T follicular helper cell (primary cell): ENCODE measurements at places on chromosomes 16 and 17.

DNA sequence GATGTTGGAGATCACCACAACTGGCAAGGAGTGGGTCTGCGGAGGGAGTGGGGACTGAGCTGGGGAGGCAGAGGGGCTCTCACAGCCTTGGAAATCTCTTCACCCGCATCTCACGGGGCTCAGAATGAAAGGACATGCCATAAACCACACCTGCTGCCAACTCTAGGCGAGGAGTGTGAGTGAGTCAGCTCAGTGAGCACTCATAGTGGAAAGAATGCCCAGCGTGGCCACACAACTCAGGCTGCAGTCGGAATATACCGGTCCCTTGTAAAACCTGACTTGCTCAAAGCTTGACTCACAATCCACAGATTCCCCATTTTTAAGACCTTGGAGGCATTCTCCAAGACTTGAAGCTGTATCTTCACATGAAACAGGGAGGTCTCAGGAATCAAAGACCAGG lies 36.7 kb downstream of the STAT5A start:
- DNase-seq = no peak

- DNase-seq = peak; percentile 47
Measured at GRCh38 chr17:80720610-80721577, 176.3 kb downstream of the RPTOR start.

GRCh38 chr17:80347948-80348351 lies 67.0 kb upstream of the ENDOV start:
- DNase-seq = no peak

DNA sequence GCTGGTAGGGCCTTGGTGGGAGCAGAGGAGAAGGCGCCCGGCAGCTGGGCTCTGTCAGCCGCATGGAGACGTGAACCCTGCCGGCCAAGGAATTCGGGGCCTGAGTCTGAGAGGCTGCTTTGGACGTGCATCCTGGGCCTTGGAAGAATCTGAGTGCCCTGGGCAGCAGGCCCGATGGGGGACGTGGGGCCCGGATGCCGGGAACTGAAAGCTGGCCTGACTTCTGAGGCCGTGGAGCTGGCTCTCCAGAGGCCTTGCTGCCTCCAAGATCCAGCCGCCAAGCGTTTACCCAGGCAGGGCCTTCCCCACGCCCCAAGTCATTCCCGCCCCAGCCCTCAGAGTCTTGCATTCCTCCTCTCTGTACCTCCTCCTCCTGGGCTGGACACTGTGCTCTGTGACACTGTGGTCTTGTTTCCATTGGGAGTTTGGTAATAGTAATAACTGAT lies 37.2 kb downstream of the NKD1 start:
- no peak for DNase-seq

DNA sequence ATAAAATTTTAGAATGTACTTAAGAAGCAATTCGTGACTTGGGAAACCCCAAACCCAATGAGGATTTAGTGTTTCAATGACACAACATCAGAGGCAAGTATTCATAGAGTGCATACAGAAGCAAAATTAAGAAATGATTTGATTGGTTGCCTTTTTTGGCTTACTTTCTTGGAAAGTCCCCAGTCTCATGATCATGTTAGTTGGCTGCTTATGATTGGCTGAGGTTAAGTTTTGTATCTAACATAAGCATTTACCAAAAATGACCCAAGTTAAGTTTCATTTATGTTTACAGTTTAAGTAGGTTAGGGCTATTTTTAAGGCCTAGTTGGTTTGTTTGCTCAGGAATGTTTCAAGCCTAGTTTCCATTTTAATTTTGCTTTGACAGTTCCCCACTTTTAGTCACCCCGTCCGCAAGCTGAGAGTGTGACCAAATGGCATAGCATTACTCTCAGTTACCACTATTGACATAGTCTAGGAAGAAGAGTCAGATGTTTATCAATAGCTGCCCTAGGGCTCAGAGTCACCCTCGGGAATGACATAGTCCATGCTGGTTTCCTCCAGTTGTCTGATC lies 36.2 kb downstream of the DGKE start:
- no peak for DNase-seq

GRCh38 chr17:76276069-76276431 lies 10.9 kb downstream of the UBALD2 start:
- no peak for DNase-seq

- DNase-seq = no peak
Measured at GRCh38 chr16:54067322-54068065, 219.1 kb downstream of the IRX3 start.

GRCh38 chr16:18938986-18939385 lies 12.8 kb upstream of the SMG1 start:
- DNase-seq = no peak

- DNase-seq = no peak
Measured at GRCh38 chr17:56785997-56786680, 47.6 kb downstream of the C17orf67 start.

DNA sequence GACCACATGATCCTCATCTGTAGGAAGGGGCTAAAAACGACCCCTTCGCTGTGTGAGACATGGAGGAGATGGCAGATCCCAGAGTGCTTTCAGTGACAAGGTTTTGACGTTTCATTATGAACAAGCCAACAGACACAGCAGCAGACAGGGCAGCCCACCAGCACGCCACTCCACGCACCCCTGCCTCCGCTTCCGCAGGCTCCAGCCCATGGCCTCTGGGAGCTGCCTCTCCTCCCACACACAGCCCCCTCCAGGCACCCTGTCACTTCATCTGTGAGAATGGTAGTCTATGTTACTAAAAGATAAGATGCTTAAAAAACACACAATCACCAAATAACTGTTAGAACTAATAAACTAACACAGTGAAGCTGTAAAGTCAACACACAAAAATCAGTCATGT lies 12.3 kb upstream of the ADCY7 start:
- no peak for DNase-seq

DNA sequence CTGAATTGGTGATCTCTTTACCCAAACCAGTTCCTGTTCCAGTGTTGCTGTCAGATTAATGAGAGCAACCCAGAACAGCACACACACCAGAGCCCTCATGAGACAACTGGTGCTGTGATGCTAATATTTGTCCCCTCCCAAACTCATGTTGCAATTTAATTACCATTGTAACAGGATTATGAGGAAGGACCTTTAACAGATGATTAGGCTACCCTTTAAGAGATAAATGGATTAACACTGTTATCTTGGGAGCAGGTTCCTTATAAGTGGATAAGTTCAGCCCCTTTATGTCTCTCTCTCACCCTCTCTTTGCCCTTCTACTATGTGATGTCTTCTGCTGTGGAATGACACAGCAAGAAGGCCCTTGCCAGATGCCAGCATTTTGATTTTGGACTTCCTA lies 1.1 kb upstream of the CCDC182 start:
- no peak for DNase-seq

- DNase-seq = no peak
Measured at GRCh38 chr17:56966338-56966737, 5.5 kb upstream of the COIL start.

DNA sequence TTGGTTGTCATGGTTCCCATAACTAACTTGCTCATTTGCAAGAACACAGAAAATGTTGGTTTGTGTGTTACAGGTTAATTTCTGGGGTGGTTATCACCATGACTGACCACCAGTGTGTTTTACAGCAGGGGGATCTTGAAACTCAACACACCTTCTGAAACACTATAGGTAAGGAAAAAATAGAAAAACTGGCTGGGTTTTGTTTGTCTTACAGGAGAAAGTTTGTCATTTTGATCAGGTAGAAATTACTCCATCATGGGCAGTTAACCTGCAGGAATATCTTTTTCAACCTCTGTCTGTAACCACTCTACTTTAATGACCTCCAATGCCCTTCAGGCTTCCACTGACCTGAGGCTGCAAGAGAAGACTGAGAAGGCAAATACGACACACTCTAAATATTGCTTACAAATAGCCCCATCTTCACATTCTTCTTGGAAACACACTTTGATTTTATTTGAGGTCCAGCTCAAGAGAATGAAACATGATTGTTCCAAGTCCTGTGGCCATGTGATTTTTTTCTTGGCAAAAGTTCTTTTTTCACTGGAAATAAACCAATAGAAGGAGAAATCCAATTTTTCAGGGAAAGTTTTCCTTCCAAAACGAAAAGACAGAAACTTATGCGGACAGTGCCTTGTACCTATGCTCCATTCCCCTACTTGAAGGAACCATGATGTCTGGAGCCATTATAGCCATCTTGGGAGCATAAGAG lies 428.7 kb upstream of the SALL1 start:
- DNase-seq = no peak

- no peak for DNase-seq
Measured at GRCh38 chr17:17750881-17751280, 69.6 kb downstream of the RAI1 start.

DNA sequence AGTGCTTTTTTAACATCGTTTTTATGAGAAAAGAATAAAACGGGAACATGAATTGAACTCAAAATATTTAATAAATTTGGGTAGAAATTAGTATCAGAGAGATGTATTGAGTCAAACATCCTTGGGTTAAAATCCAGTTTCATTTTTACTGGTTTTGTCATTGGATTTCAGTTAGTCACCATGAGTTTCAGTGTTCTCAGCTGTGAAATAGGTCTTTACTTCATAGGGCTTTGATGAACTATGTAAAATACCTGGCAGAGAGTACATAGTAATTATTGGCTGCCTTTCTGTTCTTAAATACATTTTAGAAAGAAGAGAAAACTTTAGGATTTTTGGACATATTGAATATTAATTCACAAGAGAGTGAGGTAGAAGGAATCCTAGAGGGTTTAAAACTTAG lies 105.8 kb downstream of the TANC2 start:
- no peak for DNase-seq

DNA sequence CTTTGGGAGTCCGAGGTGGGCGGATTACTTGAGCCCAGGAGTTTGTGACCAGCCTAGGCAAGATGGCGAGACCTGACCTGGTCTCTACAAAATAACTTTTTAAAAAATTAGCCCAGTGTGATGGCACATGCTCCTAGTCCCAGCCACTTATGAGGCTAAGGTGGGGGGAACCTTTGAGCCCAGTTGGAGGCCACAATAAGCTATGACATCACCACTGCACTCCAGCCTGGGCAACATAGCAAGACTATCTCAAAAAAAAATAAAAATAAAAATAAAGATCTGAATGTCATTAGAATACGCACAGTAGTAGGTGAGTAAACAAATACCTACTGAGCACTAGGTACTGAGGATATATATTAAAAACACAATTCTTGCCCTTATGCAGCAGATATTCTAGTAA lies 3.1 kb downstream of the SIAH1 start:
- no peak for DNase-seq

GRCh38 chr16:7644811-7645210 lies 312.2 kb downstream of the RBFOX1 start:
- DNase-seq = no peak

- no peak for DNase-seq
Measured at GRCh38 chr17:81538651-81539570, 10.7 kb downstream of the FSCN2 start.

- no peak for DNase-seq
Measured at GRCh38 chr16:68626557-68626956, 18.6 kb upstream of the CDH3 start.

DNA sequence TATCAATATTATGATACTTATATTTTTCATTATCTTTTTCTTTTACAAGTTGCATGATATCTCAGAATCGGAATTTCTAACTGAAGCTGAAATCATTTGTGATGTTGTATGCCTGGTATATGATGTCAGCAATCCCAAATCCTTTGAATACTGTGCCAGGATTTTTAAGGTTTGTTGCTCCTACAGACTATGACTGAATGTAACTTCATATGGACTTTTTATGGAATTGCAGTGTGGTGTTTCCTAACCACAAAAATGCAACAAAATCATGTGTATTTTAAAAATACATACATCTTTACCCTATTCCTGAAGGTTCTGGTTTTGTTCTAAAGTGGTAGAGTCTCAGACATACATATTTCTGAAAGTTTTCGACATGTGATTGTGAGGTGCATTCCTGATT lies 58.8 kb upstream of the RHBDL3 start:
- DNase-seq = no peak

- no peak for DNase-seq
Measured at GRCh38 chr17:49873466-49873865, 25.6 kb upstream of the TAC4 start.

- peak; percentile 63 for DNase-seq
Measured at GRCh38 chr17:8079291-8080207, 8.0 kb downstream of the ALOX12B start.

DNA sequence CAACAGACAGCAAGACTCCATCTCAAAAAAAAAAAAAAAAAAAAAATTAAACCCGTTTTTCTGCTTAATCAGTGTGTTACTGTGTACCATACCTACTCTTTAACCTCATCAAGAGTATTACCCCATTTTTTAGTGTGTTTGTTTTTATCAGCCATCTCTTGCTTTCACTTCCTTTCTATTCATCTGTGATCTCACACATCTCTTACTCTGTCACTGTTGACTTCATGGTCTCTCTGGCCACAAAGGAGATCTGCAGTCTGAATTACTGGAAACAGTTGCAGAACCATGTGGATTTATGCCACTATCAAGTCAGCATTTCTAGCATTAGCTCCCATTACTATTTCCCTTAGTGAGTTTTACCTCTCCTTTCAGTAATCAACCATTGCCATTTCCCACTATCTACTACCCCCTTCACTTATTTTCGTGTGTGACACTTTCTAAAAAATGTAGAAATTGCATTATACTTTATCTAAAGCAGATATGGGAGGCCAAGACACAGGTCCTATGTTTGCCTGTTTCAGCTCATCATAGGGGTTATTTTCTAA lies 20.1 kb downstream of the NDEL1 start:
- DNase-seq = no peak

DNA sequence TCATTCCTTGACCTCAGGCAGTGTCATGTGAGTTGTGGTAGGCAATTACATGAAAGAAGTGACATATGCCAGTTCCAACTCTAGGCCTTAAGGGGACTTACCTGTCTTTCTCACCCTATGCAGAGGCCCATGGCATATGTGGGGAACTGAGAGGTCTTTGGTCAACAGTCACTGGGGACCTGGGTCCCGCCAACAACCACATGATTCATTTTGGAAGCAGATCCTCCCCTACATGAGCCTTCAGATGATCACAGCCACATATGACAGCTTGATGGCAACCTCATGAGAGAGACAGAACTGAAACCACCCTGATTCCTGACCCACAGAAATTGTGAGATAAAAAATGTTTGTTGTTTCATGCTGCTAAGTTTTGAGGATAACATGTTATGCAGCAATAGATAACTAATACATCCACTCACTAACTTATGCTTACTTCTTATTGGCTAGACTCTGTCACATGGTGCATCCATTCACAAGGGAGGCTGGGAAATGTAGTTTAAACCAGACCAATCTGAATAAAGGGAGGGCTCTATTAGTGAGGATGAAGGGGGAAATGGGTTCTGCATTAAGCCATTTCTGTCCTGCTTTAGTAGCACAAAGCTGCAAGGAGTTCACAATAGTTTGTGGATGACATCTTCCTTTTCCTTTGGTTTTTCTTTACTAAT lies 298.2 kb downstream of the HAPSTR1 start:
- DNase-seq = no peak

- no peak for DNase-seq
Measured at GRCh38 chr17:5762191-5762590, 177.9 kb upstream of the NLRP1 start.

DNA sequence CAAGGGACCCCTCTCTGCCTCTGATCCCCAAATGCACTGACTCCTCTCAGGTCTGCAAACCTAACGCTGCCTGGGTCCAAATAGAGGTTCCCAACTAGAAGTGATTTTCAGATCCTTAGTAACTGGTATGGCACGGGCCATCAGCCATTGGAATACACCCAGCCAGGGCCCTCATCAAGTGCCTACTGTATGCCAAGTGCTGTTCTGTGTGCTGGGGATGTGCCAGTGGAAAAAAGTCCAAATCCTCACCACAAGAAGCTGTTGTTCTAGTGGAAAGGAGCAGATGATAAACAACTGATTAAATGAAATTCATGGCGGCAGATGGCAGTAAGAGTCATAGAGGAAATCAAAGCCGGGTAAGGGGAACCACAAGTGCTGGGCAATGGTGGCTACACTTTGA lies 57.2 kb upstream of the MED9 start:
- DNase-seq = no peak
